ENCODE measurements at places on chromosomes 1 and 21. TPM values are rescaled to one million over a fixed set of nuclear protein-coding genes. Genes with fewer than 3 reads are reported as not detected.

DNA sequence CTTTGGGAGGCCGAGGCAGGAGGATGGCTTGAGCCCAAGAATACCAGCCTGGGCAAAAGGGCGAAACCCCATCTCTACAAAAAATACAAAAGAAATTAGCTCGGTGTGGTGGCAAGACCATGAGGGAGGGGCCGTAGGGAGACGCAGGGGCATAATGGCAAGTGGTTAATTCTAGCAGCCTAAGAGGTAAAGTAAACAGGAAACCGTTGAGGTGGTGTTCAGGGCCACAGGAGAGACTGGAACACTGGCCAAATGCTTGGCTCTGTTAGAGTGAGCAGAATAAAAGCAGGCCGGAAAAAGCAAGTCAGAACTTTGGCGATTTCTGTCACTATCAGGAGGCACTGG lies 89.2 kb downstream of the RIPK4 start:
- DNase-seq = no peak

The FMO1 gene
- 225 TPM for polyA plus RNA-seq

GRCh38 chr1:86573763-86574484 lies 27.0 kb downstream of the CLCA4 start:
- DNase-seq = no peak

DNA sequence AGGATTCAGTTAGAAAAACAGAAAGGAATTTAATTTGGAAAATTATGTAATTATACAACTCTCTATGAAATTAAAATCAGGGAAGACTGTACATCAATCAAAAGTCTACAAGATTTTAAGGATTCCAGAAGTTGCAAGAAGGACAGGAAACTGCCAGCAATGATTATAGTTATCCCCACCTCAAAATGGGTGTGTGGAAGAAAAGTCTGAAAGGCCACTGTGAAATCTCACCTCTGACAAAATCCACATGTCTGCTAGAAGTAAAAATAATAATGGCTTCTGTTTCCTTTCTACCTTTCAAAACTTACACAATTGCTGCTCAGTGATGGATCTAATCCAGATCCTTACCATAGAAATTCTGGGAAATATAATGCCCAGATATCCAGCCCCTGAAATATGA lies 708.1 kb upstream of the ADGRL4 start:
- DNase-seq = no peak

DNA sequence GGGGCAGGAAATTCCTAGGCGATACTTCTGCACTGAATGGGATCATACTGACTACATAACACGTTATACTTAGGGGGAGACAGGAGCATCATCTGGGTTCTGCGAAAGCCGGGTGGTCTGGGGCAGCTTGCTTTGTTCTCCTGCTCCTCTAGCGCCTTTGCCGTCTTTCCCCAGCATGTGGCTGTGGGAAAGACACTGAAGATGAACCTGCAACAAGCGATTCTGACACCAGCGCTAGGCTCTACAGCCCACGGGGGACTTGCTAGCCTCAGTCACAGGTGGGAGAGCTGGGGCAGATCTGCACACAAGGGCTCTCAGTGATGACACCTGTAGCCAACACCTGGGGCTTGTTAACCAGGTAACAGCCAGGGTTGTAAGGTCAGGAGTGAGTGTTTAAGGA lies 51.8 kb downstream of the CD46 start:
- no peak for DNase-seq

- DNase-seq = no peak
Observed at GRCh38 chr1:76390456-76390855, 315.9 kb downstream of the ST6GALNAC3 start.

The LRRC71 gene
- polyA plus RNA-seq = 1.1 TPM

The PYHIN1 gene
- polyA plus RNA-seq = 0.10 TPM

The WNT9A gene
- polyA plus RNA-seq = 1.7 TPM

The UBL4B gene
- polyA plus RNA-seq = not detected

The TRMT13 gene
- polyA plus RNA-seq = 38.7 TPM
